ENCODE measurements at places on chromosomes 1 and 21.

GRCh38 chr1:9388335-9389180 is 95.9 kb downstream of the SPSB1 start:
- no peak for DNase-seq

DNA sequence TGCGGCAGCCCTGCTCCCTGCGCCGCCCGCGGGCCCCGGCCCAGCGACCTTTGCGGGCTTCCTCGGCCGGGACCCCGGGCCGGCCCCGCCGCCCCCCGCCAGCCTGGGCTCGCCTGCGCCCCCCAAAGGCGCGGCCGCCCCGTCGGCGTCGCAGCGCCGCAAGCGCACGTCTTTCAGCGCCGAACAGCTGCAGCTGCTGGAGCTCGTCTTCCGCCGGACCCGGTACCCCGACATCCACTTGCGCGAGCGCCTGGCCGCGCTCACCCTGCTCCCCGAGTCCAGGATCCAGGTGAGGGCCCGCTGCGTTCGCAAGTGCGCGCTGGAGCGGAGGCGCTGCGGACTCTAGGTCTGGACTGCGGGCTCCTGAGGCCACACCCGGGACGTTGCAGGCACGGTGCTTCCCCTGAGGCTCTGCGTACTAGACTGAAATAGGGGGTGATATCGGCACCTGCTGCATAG is 351 bp downstream of the MIXL1 start:
- no peak for DNase-seq

- no peak for DNase-seq
These were observed 7.5 kb downstream of the RNF223 start for GRCh38 chr1:1066403-1067283.

- no peak for DNase-seq
These were observed 38.5 kb downstream of the EPHA2 start for GRCh38 chr1:16117369-16117768.

GRCh38 chr1:177927021-177927596 is 42.7 kb downstream of the SEC16B start:
- DNase-seq: no peak

DNA sequence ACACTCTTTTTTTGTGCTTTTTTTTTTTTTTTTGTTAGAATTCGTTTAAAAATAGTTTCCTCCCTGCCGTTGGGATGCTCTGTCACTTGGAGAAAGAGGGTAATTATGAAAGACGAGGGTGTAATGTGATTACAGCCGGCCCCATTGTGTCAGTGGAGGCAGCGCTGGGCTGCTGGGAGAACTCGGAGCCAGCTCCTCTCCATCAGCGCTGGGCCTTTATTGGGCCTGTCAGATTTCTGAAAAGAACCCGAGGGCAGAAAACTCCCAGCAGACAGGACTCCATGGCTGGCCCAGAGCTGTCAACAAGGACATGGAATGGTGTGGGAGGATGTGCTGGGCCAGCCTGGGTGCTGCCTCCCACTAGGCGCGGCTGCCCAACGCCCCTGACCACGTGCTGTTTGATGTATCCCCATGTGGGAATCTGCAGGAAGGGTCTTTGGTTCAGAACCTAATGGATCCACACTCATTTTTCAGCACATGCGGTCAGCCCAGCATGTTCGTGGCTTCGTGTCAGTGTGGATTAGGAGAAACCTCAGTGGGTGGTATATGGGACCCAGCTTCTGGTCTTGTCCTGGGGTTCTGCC is 222.6 kb upstream of the KIAA0040 start:
- no peak for DNase-seq

- no peak for DNase-seq
These were observed at the start of gene HMCN1 for GRCh38 chr1:185733818-185734735. HMCN1 (plus strand) TSS chr1:185734391; CDS start chr1:185734780, 389 bp downstream.

GRCh38 chr1:158371188-158371953 is 17.7 kb downstream of the CD1E start:
- no peak for DNase-seq

GRCh38 chr1:39663559-39663958 is 8.3 kb downstream of the NT5C1A start:
- DNase-seq: no peak

- no peak for DNase-seq
These were observed 28.4 kb downstream of the MAN1C1 start for GRCh38 chr1:25644962-25645361.

Measured in cerebellar nuclear complex (tissue), 1 donor.